ENCODE measurements at places on chromosomes 13 and 19.

DNA sequence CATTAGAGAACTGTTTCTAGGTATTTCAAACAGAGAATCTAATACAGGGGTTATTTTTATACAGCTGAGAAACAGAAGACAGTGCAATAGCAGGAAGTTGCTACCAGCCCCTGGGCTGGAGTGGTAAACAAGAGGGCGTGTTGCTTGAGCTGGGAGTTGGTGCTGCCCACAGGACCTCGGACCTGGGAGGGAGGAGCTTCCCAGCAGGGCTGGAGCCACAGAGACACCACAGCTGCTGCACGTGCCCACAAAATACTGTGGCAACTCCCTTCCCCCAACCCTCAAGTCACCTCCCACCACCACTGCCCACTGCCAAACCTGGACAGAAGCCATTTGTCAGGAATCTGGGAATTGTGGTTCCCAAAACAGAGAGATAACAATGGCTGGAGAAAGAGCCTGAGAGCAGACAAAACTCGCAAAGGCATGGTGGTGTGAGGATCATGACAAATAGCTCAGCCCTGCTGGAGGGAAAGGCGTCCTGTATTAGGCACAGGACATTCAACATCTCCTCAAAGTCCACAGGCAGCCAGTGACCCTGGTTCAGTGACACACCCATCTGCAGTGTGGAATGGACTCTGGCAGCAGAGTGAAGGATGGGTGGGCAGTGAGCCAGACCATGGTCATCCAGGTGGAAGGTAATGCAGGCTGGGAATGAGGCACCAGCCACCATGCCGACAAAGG, 57.2 kb downstream of the SPATA13 start:
- no peak for DNase-seq

DNA sequence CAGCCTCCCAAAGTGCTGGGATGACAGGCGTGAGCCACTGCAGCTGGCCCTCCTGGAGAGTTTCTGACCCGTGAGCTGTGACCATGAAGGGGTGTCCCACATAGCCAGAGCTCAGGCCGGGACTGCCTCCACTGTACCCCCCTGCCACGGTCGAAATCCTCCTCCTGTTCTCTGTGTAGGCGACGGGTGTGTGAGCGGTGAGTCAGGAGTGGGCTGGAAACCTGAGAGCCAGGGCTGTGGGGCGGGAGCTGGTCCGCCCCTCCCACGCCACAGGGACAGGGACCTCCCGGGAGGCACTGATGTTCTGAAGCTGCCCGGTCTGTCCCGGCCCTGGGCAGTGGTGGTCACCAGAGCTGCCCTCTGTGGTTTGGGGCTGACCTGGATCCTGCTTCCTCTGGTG, 3.9 kb downstream of the WDR18 start:
- no peak for DNase-seq

GRCh38 chr19:19748249-19748938, 15.5 kb upstream of the ZNF14 start:
- no peak for DNase-seq

- no peak for DNase-seq
Measured at GRCh38 chr19:47628078-47628771, 19.3 kb downstream of the BICRA start.

DNA sequence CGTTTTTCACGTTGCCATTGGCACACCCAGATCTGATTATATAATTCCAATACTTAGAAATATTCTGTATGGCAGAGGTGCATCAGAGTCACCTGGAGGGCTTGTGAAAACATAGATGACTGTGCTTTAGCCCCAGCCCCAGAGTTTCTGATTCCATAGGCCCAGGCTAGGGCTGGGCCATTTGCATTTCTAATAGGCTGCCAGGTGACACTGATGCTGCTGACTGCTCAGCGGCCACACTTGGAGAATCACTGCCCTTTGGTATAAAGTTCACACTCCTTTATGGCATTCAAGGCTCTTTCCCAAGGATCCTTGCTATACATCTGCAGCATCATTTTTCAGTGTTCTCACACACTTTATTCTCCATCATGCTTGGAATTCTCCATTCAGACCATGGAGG, 137.1 kb downstream of the AKAP11 start:
- DNase-seq, result no peak

GRCh38 chr19:53810187-53810546, 13.9 kb downstream of the NLRP12 start:
- no peak for DNase-seq

DNA sequence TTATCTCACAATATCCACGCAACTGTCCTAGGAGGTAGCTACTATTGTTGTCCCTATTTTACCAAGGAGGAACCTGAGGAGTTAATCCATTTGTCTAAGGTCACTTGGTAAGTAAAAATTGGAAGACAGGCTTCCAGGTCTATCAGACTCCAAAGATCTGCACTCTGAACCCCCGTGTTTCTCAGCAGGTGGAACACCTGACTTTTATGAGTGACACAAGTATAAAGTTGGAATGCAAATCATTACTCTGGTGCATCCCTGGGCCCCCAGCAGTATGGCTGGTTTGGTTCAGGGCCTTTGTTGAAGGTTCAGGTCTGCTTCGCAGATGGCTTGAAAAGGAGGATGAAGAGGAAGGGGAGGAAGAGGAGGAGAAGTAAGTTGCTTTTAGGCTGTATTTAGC, 46.0 kb downstream of the RGCC start:
- no peak for DNase-seq

DNA sequence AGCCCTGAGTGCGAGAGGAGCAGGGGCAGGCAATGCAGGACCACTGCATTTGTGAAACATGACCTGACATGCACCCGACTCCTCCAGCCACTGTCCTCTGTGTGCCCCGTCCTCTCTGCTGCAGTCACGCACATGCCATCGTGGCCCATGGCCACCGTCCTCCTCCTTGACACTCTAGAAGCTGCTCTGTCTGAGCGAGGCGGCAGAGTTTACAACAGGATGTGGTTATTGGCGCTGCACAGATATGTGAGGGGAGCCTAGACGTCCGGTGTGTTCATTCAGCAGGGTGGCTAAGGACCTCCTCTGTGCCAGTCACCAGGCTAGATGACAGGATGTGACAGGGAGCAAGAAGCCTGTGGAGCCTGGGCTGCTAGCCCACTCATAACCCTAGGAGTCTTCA, 277.8 kb downstream of the FOXO1 start:
- no peak for DNase-seq

- DNase-seq, result no peak
Measured at GRCh38 chr13:29914581-29914980, 64.2 kb upstream of the UBL3 start.

- DNase-seq, result no peak
Measured at GRCh38 chr13:62357887-62358645, 942.4 kb upstream of the PCDH20 start.

DNA sequence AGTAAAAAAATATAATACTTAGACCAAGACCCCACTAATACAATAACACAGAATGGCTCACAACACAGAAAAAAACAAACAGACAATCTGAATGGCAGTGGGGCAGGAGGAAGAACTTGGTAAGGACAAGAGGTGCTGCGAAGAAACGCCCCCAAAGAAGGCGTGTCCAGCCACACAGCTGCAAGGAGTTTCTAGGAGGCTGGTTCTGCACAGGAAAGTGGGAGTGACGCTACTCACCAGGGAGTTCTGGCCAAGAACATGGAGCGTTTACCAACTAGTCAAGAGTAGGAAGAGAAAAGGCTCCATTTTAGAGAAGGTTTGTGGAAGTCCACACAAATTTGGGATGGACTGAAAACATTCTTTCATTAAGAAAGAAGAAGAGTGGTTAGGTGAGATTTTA, 95.3 kb upstream of the SLC15A1 start:
- no peak for DNase-seq

DNA sequence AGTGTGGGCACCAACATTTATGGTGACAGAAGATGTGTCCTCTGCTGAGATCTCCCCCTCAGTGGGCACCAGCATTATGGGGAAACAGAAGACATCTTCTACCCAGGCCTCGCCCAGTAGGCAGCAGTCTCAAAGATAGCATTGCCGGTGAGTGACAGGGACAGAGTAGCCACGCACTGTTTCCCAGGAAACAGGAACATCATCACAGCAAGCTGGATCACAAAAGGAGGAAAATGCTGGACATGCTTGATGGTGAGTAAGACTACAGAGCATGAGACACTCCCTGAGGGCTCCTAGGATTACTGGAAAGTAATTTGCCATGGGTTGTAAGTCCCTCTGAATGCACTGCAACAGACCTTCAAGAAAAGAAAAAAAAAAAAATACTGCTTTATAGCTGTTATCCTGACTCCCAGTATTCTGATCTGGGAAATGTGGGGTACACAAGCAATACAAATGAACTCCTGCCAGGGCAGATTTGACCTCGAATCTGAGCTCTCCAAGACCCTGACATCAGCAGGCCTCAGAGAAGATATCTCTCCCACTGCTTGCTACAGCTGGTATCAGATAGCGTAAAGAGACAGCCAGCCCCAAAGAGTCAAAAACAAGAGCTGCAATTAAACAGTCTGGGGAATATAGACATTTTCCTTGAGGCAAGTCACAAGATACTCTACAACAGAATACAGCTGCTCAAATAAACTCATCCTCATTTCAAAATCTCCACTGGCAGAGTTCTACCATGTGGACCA, 180.4 kb downstream of the RBM26 start:
- no peak for DNase-seq

GRCh38 chr19:42023121-42023942, 29.3 kb upstream of the ATP1A3 start:
- DNase-seq, result no peak

DNA sequence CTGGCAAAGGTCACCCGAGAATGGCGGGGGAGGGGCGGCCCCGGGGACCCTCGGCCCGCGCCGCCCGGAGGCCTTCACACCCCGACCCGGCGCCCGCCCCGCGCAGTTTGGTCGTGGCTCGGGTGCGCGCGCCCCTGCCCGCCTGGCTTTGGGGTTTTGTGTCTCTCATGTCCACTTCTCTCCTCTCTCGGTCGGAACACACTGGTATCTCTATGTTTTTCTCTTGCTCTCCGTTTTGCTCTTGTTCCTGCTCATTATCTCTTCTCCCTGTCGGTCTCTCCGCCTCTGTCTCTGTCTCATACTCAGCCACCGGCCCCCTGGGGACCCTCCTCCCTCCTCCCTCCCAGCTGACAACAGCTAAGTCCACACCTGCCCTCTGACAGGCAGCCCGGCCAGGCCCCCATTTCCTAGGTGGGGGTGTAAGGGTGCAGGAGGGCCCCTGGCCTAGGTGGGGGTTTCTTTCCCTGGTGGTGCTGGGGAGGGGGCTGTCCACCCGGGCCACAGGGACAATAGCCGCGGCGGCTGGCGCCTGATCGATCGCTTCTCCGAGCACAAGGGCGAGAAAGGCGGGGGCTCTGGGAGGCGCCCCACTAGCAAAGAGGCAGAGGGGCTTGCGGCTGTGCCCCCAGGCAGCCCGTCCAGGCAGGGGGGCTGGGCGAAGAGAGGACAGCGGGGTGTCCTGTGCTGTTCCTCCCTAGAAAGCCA, 2.3 kb downstream of the ONECUT3 start:
- DNase-seq, result no peak

DNA sequence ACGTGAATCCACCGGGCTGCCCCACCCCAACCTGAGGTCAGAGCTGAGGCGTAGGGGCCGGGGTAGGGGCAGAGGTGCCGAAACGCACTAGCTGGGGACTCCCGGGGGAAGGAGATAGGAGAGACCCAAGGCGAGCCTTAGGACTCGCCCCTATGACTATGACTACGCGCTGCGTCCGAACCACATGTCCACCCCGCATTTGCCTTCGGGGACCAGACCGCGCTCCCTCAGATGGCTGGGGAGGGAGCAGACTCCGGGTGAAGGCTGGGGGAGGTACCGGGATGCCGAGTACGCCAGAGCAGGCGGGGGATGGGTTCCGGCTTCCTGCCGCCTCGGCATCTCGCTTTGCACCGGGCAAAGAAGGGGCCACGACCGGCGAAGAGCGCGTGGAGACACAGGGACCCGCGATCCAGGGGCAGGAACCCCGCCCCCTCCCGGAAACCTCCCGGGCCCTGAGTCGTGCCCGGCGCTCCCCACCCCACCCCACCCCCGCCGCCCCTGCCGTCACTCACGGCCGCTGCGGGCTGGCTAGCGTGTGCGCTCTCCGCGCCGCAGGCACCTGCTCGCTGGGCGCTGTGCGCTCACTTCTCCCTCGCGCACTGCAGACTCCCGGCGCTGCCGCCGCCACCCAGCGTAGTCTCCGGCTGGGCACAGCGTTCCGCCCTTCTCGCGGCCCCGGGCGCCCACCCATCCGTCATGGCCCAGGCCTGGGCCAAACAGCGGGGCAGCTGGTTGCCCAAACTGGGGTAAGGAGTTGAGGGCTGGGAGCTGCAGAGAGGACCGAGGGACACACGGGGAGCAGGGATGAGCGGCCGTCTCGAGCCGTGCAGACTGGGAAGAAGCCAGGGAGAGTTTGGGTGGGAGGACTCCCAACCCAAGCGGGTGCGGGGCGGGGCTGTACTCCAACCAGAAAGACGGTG, 622 bp upstream of the VSTM2B start:
- DNase-seq, result no peak

DNA sequence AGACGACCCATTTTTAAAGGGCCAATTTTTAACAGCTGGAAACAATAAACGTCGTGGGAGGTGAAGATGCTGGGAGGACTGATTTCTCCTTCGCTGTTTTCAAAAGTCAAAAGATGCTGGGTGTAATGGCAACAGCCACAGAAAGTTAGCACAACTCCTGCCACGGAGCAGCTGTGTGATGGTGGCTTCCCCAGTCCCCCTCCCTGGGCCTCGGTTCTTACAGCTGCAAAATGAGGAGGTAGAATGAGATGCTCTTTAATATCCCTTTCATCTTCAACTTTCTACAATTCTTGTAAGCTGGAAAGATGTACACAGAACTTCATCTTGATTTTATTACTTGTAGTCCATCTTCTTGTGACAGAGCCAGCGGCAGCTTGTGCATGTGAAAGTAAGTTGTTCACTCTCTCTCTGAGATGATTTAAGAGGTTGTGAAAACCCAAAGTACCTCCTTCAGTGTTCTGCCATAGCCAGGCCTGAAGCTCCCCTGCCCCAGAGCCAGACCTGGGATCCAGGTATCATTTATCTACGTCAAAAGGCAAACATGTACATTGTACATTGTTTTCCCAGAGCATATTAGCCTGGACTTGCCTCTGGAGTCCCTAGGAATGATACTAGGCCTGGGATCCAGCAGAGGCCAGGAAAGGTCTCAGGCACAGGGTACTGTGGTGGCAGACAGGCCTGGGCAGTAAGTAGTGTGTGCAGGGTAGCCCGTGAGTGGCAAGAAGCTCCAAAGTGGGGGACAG, 3.4 kb upstream of the UBE2L5 start:
- DNase-seq, result no peak

- DNase-seq, result no peak
Measured at GRCh38 chr19:16325641-16326400, 1.2 kb downstream of the KLF2 start.

DNA sequence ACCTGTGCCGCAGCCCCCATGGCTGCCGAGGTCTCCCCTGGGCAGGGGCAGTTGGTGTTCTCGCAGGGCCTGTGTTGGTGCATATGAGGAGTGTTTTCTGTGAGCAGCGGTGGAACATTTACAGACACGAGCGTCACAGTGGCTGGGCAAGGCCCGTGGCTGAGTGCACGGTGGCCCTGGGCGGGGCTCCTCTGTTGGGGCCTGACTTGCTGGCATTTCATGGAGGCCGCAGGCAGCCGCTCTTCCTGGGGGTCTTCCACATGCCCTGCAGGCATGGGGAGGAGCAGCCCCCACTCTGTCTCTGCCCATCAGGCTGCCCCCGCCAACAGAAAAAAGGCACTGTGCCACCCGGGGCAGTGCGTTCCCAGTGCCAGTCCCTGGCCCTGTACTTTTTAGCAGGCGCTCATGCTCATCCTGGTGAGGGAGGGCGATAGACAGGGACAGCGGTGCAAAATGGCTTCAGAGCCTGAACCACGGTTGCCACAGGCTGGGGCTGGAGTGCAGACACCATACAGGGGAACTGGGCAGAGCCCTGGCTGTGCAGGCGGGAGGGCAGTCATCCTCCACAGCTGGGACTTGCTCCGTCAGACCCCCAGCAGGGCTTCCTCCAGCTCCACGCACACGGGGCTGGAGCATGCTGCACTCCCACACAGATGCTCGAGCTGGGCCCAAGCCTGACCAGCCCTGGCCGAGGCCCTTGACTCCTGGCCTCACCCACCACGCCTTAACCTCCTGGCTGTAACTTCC, 23.5 kb downstream of the TFDP1 start:
- no peak for DNase-seq
